ENCODE measurements at places on chromosomes 1 and 21.

DNA sequence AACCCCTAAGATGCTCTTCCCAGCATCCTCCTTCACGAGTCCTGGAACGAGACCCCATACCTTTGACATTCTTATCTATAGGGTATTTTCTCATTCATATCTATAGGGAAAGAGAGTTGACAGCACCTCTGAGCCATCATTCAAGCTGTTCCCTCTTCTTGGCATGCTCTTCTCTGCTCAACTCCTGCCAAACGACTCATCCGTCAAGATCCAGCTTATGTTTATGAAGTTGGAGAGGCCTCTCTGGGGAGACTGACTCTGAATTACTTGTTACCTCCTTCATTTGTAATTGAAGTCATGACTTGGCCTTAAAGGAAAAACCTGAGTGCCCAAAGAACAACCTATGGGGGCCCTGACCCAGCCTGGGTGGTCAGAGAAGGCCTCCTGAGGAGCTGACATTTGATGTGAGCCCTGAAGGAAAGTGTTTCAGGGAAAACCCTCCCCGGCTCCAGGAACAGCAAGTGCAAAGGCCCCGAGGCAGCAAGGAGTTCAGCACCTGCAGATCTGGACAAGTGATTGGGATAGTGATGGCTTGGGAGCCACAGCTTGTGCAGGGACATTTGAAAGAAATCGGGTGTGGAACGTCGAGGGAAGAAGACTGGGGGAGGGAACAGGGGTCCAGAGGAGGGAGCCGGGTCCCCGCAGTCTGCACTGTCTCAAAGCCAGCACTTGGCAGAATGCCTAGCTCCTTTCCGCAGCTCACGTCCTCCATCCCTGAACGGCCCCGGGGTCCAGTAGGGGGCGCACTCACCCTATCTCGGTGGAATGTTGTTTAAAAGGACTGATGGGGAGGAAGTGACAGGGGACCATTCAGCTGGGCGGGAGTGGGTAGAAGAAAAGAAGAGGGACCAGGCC is 14.0 kb upstream of the CDA start:
- DNase-seq: peak; percentile 91

GRCh38 chr1:221648201-221648600 is 93.7 kb downstream of the DUSP10 start:
- no peak for DNase-seq

GRCh38 chr1:230798491-230798890 is 51.3 kb downstream of the CAPN9 start:
- DNase-seq: no peak

DNA sequence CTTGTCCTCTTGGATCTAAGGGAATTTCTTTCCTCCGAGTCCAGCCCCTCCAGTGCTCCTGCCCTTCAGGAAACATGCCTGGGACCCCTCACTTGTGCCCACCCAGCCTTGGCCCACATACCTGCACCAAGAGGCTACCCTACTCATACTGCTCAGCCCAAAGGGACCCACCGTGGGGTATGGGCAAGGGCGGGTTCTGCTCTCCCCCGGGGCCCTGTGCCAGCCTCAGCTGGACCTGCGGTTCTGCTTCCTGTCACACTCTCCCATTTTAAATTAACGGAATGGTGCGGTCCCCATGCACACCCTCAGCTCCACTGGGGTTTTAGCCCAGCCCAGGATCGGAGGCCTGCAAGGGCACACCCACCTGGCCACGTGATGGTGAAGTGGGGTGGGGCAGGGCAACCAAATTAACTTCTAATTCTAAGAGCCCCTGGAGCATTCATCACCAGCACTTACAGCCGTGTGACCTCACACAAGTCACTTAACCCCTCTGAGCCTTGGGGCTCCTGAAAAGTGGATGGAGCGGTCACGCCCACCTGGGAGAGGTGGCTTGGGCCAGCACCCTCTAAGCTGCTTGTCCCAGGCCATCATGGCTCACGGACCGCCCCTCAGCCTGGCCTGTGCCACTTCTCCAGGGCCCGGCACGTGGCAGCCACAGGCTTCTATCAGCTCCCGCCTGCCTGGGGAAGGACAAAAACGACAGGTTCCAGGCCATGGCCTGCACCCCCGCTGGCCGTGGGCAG is 28.3 kb downstream of the TP73 start:
- DNase-seq: peak; percentile 7

- no peak for DNase-seq
These were observed 26.6 kb upstream of the FCRL4 start for GRCh38 chr1:157624471-157624870.

DNA sequence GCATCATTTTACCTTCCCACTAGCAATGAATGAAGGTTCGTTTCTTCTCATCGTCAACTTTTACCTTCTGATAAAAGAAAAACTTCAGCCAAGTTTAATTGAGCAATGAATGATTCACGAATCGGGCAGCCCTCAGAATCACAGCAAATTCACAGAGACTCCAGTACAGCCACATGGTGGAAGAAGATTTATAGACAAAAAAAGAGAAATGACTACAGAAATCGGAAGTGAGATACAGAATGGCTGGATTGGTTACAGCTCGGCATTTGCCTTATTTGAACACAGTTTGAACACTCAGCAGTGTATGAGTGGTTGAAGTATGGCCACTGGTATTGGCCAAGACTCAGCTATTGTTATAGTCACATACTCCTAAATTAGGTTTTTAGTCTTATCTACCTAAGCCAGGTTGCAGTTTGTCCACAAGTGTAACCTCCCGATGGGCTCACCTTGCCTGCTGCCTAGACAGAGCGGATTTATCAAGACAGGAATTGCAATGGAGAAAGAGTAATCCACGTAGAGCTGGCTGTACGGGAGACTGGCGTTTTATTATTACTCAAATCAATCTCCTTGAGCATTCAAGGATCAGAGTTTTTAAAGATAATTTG is 15.3 kb downstream of the AK4 start:
- DNase-seq: no peak
